ENCODE measurements at places on chromosomes 3 and 15.

GRCh38 chr3:196399485-196399945, 32.7 kb downstream of the UBXN7 start:
- no peak for DNase-seq

DNA sequence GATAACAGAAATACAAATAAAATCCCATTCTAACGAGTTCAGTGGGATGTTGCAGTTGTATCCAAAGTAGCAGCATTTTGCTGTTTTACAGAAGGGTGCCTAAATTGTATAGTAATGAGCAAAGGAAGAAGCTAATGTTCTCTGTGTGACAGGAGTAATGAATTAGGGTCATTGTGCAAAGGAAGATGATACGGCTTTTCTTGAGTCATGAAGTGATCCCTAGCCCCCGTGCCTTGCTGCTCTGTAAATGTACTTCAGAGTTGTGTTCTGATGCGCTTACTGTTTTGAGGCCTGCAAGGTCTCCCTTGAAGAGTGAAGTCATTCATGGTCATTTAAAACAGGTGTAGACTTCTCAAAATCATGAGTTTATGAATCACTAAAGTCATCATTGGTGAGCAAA, 37.9 kb downstream of the ATP1B3 start:
- DNase-seq: no peak

GRCh38 chr3:168249550-168250414, 154.1 kb upstream of the GOLIM4 start:
- DNase-seq: peak; percentile 64

DNA sequence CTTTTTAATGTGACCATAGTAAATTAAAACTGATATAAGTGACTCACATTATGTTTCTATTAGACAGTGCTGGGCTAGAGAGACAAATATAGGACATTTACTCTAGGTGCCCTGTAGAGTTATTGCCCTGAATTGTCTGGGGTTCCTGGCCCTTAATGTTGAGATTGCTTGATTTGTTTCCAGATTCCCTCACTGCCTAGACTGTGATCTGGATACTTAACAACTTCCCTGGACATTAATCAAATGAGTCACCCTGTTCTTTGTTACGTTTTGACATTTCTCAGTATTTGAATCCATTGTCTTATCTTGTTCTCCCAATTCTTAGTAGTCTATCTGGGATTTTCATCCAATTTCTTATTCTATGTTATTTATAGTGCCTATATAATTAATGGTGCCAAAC, 65.8 kb downstream of the DTWD1 start:
- no peak for DNase-seq

GRCh38 chr3:108474581-108474980, 35.8 kb downstream of the MYH15 start:
- DNase-seq: no peak

DNA sequence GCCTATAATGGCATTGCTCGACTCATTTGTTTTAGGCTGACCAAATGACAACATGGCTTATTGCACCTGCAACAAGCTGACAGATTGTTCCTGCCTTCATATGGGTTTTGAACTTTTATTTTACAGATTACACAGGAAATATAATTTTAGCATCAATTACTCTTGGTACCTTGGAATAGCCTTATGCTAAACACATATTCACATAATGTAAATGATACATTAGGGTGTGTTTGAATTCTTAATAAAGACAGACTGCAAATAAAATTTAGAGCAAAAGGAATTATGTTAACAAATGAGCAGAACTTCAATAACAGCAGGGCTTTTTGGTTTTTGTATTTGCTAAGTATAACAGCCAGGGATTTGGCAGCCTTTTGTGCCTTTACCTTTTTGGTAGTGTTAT, 51.9 kb upstream of the TMC3 start:
- no peak for DNase-seq

- DNase-seq: no peak
Measured at GRCh38 chr3:174062923-174063322, 665.4 kb downstream of the NLGN1 start.

GRCh38 chr3:189355481-189356201, 183.9 kb downstream of the TPRG1 start:
- DNase-seq: no peak

- DNase-seq: no peak
Measured at GRCh38 chr3:137771401-137772213, 7.5 kb downstream of the SOX14 start.
